Fibroblast of the aortic adventitia (primary cell): ENCODE measurements at places on chromosomes 3 and 15. TPM values are rescaled to one million over a fixed set of nuclear protein-coding genes. Genes with fewer than 3 reads are reported as not detected.

RBPMS2 gene
- 0.09 TPM in 1 of 2 replicates, not detected in the other for total RNA-seq

CATSPER2 gene
- total RNA-seq, result 1.5 and 2.4 TPM in 2 replicates

DNA sequence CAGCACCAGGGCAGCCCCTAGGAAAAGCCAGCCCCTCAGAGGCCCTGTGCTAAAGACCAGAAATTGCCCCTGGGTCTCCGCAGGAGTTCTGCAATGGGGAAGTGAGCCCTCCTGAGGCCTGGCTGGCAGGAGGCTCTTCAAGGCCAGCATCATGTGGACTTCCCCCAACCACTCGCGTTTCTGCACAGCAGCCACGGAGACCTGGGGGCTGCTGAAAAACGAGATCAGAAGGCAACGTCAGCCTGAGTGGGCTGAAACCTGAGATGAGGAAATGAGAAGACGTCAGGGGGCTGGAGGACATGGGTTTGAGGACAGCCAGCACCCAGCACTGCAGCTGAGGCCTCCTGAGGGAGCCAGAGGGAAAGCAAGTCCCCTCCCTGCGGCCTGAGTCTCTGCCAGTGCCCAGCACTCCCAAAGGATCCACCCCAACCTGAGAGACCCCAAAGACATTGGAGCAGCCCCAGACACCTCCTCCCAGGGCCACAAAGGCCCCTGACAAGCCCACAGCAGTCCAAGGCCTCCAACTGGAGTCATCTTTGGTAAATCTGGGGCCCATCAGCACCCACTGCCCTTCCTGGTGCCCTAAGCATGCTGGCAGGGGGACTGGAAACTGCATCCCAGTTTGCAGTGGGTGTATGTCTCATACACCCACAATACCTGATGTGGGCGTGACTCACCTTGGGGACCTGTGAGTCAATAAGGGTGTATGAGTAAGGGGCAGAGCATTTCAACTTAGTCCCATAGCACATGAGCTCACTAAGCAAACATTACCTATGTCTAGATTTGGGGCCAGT is 29.2 kb upstream of the CYP11A1 start:
- DNase-seq, result peak; percentile 53

- no peak for DNase-seq
Measured at GRCh38 chr3:138124188-138124587, 8.0 kb downstream of the A4GNT start.

DNA sequence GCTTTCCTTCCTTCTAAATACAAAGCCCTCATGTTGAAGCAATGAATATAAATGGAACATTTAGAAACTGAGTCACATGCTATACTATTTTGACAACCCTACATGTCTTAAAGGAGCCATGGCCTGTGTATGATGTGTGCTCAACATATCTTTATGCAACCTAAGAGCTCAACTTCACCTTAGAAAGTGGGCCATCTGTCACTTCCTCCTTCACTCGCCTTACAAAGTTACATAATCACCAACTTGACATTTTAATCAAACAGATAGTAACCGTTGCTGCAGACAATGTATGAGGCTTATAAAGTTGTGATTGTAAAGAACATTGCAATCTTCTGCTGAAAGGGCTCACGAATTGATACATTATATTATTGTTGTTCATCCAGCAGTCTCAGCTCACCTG is 163.6 kb downstream of the SERPINI1 start:
- DNase-seq, result no peak

DNA sequence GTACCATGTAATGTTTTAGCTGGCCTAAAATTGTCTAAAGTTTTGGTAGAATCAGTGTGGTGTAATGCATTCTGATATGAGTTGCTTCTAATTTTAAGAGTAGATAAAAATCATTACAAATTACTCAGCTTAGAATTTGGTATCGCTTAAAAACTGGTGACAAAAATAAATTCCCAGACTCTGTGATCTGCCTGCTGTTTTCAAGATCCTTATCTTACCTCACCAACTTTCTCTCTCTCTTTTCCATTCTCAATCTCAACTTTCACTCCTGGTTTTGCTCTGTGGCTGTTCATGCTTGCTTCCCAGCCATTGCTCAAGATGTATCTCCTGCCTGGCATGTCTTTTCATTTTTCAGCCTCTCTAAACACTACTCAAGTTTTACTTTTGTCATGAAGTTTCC is 45.7 kb downstream of the TCF12 start:
- DNase-seq, result peak; percentile 65

DNA sequence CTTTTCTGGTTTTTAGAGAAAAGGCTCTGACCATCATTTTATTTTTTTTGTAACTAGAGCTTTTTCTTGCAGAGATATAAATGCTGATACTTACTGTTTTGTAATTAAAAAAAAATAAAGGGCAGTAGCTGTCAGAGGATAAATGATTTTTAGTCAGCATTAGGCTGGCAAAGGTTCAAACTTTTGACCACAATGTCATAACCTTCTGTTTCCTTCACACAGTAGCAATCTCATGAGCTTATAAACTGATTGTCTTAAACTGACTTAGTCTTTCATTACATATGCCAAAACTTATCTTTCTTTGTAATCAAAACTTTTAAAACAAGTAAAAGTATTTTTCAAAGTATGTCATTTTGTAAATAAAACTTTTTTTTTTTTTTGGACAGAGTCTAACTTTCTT is 841.9 kb downstream of the OTOL1 start:
- DNase-seq, result no peak

- DNase-seq, result peak; percentile 99
Measured at GRCh38 chr3:21435871-21436270, 315.1 kb downstream of the ZNF385D start.
